Tongue (tissue), 3 donors: ENCODE measurements at places on chromosomes 13 and 19. TPM values are rescaled to one million over a fixed set of nuclear protein-coding genes. Genes with fewer than 3 reads are reported as not detected.

The ZNF837 gene
- total RNA-seq = 1.5 TPM

The RHPN2 gene
- 4.1 TPM for total RNA-seq

The EVI5L gene
- total RNA-seq = 16.0 TPM

- no peak for DNase-seq
These were observed 85.2 kb downstream of the LRRC63 start for GRCh38 chr13:46296921-46297320.

- DNase-seq = no peak
These were observed 249.5 kb downstream of the COG6 start for GRCh38 chr13:39904959-39905358.

DNA sequence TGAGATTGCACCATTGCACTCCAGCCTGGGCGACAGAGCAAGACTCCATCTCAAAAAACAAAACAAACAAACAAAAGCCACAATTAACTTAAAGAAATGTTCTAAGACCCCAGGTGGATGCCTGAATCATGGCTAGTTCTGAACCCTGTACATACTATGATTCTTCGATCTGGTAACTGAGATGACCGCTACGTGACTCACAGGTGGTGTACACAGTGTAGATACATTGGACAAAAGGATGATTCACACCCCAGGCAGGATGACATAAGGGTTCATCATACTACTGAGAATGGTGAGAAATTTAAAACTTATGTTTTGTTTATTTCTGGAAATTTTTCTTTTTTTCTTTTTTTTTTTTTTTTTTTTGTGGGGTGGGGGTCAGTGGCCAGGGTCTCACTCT, 6.5 kb downstream of the ZNF426 start:
- DNase-seq = no peak

- no peak for DNase-seq
These were observed 61.9 kb downstream of the FLT1 start for GRCh38 chr13:28432816-28433560.

DNA sequence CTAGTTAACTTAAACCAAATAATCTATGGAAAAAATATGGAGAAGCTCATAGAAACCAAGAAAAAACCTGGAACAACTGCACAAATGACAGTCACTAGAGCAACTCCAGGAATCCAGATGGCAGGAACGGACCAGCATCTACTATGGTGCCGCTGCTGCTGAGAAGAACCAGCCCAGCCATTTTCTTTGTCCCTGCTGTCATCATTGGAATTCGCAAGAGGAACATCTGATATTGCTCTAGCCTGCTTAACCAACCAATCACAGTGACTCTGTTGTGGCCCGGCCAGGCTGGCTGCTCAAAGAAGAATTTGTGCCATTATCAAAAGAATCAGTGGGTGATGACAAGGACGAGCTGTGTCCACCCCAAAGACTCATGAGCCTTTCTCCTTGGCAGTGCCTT, 33.1 kb upstream of the CEBPA start:
- DNase-seq = no peak

DNA sequence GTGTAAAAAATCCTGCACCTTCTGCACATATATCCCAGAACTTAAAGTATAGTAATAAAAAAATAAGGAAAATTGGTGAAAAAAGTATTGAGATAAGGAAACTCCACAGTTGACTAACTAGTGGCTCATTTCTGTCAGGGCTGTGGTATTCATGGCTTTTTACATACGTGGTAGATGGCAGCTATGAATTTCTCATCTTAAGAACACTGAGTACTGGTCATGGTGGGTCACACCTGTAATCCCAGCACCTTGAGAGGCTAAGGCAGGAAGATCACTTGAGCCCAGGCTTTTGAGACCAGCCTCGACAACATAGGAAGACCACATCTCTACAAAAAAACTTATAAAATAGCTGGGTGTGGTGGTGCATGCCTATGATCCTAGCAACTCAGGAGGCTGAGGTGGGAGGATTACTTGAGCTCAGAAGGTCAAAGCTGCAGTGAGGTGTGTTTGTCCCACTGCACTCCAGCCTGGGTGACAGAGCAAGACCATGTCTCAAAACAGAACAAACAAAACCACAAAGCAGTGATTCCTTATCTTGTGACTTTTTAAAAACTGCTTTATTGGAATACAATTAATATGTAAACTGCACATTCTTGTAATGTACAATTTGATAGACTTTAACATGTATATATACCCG, 16.8 kb downstream of the SLAIN1 start:
- DNase-seq = no peak

GRCh38 chr19:9865732-9866501, 30.8 kb downstream of the PIN1 start:
- no peak for DNase-seq

DNA sequence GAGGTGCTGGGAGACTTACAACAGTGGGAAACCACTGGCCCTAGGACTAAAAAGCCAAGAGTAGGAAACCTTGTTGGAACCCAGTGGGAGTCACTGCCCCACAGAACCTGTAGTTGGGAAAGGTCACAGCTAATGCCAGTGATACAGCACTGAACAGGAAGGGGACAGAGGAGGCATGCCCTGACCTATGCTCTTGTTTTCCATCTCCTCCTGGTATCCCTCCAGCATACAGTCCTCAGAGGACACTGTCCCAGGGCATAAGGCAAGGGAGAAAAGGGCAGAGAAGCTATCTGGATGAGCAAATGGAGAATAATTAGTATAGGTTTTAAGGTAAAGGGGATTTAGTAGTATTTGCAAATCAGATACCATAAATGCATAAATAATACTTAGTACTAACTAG, 11.2 kb upstream of the TBC1D4 start:
- no peak for DNase-seq

DNA sequence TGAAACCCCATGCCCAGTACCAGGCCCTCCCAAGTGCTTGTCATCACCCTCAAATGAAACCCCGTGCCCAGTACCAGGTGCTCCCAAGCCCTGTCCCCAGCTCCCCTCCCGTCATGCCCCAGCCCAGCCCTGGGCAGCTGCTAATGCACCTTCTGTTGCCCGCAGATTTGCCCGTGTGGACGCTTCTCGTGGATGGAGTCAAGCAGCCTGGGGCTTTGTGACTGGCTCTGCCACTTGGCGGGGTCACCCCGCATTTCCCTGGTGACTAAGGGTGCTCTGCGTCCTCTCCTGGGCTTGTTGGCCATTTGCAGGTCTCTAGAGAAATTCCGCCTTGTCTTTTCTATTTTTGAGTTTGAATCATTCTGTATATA, 82.7 kb downstream of the ATP11A start:
- DNase-seq = no peak
